ENCODE measurements at places on chromosomes 7 and 10. TPM values are rescaled to one million over a fixed set of nuclear protein-coding genes. Genes with fewer than 3 reads are reported as not detected.

DNA sequence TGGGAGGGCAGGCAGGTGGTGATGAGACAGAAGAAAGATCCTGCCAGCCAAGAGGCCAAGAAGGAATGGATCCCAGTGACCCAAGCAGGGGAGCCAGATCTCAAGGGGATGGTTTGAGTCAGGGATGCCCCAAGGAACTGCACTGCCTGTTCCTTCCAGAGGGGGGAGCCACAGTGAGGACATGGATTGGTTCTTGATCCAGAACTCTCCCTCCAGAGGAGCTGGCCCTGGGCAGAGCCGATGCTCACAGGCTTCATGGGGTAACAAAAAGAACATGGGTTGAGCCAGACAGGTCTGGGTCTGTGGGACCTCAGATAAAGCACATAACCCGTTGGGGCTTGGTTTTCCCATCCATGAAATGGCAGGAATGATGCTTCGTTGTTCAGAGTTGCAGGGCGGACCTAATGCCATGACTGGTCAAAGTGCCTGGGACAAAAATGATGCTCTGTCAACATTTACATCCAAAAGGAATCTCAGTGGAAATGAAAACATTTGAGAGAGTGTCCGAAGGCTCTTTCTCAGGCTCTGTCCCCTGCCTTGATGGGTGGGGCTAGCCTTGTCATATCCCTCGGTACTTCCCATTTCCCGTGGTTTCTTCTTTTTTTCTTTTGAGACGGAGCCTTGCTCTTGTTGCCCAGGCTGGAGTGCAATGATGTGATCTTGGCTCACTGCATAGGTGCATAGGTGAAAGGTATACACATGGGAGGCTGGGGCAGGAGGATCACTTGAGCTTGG lies 4.7 kb upstream of the DENND2A start:
- DNase-seq: no peak

DNA sequence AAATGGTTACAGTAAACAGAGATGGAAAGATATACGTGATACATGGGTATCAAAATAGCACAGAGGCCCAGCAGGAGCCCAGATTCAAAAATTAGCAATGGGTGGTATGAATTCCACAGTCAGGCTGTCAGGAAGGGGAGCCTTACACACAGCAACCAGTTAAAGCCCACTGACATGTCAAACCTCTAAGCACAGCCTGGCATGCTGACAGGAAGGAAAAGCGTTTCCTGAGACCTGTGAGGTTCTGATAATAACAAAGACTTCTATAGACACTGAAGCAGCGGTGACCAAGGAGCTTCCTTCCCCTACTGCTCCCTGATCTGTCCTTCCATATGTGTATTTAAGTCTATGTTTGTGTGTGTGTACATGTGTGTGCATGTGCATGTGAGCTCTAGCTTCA lies 89.9 kb downstream of the PHYHIPL start:
- DNase-seq: no peak

DNA sequence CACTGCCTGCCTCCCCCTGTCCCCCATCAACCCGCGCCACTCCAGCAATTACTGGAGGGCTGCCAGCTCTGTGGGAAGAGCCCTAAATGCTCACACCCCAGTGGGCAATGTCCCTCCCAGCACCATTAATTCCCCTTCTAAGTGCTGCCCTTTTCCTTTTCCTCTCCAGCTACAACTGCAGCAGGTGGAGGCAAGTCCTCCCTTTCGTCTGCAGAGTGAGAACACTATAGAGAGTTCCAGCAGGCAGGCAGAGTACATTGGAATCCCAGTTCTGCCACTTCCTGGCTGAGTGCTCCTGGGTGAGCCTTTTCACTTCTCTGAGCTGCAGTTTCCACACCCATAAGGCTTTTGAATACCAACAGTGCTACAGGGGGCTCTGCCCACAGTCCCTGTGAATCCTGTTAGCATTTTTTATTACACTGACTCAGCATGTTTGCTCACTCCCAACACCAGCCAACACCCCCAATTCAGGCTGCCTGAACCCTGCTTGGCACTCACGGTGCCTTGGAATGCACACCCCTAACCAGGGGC lies 447.0 kb downstream of the GRID1 start:
- no peak for DNase-seq

GRCh38 chr7:67523713-67524112 lies 527.1 kb downstream of the TYW1 start:
- DNase-seq: no peak

Gene CPA2
- not detected for total RNA-seq

Gene TSPAN12
- total RNA-seq: not detected

Gene OR6V1
- not detected for total RNA-seq

All from OCI-LY7 (cell line).